ENCODE measurements at places on chromosomes 6 and 20.

DNA sequence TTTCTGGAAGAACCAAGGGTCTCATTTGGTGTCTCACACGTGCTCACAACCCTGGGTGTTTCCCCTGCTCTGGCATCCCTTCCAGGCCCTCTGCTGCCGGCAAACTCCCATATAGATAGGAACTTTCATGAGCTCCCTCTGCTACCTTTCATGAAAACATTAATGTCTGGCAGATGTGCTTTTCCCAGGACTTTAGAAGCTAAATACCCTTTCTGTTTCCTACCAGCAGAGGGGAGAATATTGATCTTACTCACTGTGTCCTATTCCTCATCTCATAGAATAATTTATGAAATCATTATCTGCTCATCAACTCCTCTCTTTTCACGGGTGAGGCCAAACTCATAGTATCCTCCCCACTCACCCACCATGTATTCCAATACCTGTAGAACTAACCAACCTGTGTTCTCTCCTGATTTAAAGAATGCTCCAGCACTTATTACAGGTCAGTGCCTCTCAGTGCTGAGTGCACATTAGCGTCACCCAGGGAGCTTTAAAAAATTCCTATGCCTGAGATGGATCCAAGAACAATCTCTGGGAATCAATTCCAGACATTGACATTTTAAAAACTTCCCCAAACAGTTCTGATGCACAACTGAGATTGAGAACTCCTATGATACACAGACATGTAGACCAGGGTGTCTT is 298.5 kb upstream of the JAG1 start:
- no peak for DNase-seq

GRCh38 chr6:34178357-34179105 is 32.6 kb upstream of the GRM4 start:
- no peak for DNase-seq

GRCh38 chr20:64035066-64035932 is 683 bp upstream of the C20orf204 start:
- DNase-seq = peak; percentile 46

DNA sequence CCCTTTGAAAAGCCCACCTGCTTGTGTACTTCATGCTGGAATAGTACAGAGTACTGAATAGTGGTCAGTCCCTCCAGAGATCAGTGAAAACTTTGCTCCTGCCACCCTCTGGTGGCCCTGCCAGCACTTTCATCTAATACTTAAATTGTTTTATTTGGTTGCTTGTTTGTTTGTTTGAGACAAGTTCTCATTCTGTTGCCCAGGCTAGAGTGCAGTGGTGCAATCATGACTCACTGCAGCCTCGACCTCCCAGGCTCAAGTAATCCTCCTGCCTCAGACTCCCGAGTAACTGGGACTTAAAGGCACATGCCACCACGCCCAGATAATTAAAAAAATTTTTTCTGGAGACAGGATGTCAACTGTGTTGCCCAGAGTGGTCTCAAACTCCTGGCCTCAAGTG is 9.1 kb downstream of the FAM83D start:
- DNase-seq = no peak

- no peak for DNase-seq
Observed at GRCh38 chr6:26307850-26308249, 57.1 kb upstream of the BTN3A2 start.

DNA sequence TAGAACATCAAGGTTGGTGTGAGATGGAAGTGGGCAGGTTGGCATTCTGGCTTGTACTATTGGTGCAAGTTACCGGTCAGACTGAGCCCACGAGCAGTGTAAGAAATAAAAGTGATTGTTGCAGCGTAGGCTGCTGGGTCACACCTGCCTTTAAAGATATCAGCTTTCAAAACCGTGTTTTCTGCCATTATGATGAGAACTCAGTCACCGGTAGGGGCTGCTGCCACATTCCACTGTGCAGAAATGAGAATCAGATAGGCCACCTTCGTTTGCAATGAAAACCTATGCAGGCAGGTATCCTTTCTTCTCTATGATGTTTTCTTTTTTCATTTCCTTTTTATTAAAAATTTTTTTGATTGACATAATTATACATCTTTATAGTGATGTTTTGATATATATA is 168.5 kb downstream of the MYLK4 start:
- no peak for DNase-seq

DNA sequence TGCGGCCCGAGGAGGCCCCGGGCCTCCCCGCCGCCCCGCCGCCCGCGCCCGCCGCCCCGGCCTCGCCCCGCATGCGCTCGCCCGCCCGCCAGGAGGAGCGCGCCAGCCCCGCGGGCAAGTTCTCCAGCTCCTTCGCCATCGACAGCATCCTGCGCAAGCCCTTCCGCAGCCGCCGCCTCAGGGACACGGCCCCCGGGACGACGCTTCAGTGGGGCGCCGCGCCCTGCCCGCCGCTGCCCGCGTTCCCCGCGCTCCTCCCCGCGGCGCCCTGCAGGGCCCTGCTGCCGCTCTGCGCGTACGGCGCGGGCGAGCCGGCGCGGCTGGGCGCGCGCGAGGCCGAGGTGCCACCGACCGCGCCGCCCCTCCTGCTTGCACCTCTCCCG is 1.5 kb downstream of the FOXQ1 start:
- DNase-seq = no peak

Data from CD4-positive, alpha-beta T cell treated with Interleukin-12 subunit alpha and Interleukin-12 subunit beta, for 1 hour (primary cell).